CD4-positive, CD25-positive, alpha-beta regulatory T cell (primary cell): ENCODE measurements at places on chromosomes 12 and 14. TPM values are rescaled to one million over a fixed set of nuclear protein-coding genes. Genes with fewer than 3 reads are reported as not detected.

The TTC9 gene
- total RNA-seq: 7.8 TPM

The RD3L gene
- not detected for total RNA-seq

The CD4 gene
- total RNA-seq: 224 TPM

The TAS2R9 gene
- not detected for total RNA-seq

The TMEM132D gene
- not detected for total RNA-seq

The MLEC gene
- total RNA-seq: 28.2 TPM

The CEBPE gene
- total RNA-seq: not detected

The KCNK10 gene
- not detected for total RNA-seq

The CD163L1 gene
- not detected for total RNA-seq

The RNASE2 gene
- not detected for total RNA-seq

The FBLN5 gene
- total RNA-seq: 3.0 TPM

The GUCY2C gene
- not detected for total RNA-seq

The PDE3A gene
- total RNA-seq: 0.30 TPM

The ART4 gene
- total RNA-seq: not detected

The C14orf132 gene
- total RNA-seq: 1.2 TPM
